NCI-H748 treated with DMSO at 0.1 percent for 48 hours (cell line): ENCODE measurements at places on chromosomes 12 and 14.
A peak's percentile ranks its signal among the peaks of the same experiment; 100 is the strongest.

DNA sequence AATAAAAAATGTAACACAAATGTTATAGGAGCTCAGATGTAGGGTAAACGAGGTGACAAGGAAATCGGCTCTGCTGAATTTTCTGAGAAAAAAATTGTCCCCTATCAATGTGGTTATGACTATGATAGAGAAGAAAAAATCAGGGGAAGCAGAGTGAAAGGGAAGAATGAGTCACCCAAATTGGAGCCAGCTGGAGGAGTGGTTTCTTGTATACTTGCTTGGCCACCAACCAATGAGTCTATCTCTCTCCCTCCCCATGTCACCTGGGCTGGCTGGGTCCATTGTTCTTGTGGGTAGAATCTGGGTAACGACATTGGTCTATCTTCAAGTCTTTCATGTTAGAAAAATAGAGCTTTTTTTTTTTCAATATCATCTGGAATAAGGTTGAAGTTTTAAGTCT, 196.6 kb upstream of the FLRT2 start:
- DNase-seq: no peak

DNA sequence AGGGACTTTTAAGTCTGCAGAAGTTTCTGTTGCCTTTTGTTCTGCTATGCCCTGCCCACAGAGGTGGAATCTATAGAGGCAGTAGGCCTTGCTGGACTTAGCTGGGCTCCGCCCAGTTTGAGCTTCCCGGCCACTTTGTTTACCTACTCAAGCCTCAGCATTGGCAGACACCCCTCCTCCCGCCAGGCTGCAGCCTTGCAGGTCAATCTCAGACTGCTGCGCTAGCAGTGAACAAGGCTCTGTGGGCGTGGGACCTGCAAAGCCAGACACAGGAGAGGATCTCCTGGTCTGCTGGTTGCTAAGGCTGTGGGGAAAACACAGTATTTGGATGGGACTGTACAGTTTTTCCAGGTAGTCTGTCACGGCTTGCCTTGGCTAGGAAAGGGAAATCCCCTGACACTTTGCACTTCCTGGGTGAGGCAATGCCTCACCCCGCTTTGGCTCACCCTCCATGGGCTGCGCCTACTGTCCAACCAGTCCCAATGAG, 43.7 kb downstream of the CCDC59 start:
- no peak for DNase-seq

DNA sequence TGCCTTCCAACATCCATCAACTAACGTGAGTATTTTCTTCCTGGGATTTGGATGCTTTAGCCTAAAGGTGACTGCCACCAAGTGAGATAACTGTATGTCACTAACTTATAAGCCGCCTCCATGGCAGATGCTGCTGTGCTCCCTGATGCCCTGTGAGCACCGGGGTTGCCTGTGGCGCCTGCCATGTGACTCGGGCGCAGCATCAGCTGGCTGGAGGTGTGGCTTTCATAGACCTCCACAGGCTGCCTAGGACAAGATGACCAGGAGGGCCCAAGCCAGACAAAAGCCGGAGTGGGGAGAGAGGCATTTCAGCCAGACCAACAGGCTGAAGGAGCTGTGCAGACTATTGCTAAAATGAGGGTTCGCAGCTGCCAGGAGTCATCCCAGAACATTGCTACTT, 55.7 kb downstream of the ANAPC7 start:
- no peak for DNase-seq

GRCh38 chr14:24277606-24278321, 6.4 kb upstream of the RABGGTA start:
- no peak for DNase-seq

DNA sequence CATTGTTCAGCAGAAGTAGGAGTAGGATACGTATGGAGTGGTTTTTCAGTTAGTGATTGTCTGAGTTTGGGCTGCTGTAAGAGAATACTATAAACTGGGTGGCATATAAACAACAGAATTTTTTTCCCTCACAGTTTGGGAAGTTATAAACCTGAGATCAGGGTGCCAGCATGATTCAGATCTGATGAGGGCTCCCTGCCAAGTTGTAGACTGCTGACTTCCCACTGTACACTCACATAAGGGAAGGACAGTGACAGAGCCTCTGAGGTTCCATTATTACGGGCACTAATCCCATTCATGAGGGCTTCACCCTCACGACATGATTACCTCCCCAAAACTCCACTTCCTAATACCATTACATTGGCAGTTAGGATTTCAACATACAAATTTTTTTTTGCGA, 50.7 kb downstream of the ACSM4 start:
- DNase-seq: no peak

DNA sequence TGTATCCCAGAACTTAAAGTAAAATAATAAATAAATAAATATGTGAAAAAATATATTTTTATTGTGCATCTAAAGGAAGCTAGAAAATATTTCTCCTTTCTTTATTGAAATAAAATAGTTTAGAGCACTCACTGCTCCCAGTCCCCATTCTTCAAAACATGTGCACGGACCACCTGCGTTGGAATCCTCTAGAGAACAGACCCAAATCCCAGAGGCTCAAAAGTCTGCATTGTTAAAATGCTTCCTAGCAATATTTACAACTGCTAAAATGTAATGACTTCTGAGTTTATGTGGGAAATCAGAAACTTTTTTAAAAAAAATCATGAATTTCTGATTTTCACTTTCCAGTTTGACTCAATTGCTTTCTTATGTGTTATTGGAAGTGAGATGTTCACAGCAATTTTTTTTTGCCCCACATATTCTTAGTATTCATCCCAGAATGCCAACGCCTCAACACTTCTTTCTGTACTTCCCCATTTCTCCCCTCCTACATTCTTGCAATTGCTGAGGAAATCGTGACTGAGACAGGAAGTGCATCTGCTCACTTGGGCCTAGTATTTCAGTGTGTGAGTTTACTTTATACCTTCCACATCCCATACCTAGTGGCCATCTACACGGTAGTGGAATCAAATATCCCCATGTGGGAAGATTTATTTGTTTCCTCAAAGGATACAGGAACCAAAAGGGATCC, 116.0 kb upstream of the FLRT2 start:
- no peak for DNase-seq

- DNase-seq: no peak
Observed at GRCh38 chr14:94237046-94237445, 56.0 kb downstream of the SERPINA10 start.

- peak; percentile 92 for DNase-seq
Observed at GRCh38 chr12:54017878-54018467, 9.2 kb downstream of the HOXC8 start.

DNA sequence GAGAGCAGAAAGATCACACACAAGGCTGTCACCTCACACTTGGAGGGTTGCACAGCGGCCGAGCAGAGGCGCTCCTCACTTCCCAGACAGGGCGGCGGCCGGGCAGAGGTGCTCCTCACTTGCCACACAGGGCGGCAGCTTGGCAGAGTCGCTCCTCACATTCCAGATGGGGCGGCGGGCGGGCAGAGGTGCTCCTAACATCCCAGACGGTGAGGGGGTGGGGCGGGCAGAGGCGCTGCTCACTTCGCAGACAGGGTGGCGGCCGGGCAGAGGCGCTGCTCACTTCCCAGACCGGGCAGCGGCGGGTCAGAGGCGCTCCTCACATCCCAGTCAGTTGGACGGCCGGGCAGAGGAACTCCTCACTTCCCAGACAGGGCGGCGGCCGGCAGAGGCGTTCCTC, 9.1 kb downstream of the TMBIM4 start:
- no peak for DNase-seq

DNA sequence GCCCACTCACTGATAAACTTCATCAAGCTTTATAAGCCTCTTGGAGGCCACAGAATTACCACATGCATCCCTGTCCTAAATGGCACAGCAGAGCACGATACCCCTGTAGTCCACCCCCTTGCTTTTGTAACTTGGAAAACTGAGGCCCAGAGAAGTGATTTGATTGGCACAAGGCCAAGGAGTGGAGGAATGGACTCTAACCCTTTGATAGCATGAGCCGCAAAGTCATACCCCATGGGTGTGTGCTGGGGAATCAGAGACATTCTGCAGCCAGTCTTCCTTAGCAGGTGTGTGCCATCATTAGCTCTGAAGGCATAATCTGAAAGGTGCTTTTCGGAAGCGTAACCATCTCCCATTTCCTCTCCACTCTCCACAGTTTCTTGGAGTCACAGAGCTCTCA, 28.5 kb upstream of the PWP1 start:
- DNase-seq: no peak

DNA sequence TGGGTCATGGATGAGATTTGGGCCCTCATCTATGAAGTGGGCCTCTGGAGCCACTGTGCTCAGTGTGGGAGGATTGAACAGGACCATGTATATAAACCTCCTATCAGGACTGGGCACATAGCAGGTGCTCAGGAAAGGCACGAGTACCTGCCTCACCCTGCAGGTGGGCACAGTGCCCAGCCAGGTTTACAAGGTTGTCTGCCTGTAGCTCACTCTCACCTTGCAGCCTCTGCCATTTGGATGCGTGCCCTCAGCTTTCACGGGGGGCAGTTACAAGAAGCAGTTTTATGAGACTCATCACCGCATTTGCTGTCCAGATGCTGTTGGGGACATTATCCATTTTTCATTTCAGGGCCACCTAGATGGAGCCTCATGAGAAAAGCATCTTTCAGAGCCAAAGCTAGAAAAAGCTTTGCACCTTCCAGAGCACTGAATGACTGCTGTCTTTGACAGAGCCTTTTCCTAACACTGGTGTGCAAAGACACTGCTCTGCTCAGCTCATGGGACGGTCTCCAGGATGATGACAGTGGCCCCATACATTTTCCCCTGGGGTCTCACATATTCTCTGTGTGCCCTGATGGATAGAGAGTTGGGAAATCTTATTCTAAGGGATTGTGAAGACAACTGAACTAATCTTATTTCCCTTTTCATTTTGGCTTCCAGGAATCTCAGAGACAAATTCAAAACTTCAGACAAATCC, 327.5 kb upstream of the RTL1 start:
- DNase-seq: no peak

GRCh38 chr14:53979747-53980642, 23.4 kb upstream of the BMP4 start:
- DNase-seq: no peak

DNA sequence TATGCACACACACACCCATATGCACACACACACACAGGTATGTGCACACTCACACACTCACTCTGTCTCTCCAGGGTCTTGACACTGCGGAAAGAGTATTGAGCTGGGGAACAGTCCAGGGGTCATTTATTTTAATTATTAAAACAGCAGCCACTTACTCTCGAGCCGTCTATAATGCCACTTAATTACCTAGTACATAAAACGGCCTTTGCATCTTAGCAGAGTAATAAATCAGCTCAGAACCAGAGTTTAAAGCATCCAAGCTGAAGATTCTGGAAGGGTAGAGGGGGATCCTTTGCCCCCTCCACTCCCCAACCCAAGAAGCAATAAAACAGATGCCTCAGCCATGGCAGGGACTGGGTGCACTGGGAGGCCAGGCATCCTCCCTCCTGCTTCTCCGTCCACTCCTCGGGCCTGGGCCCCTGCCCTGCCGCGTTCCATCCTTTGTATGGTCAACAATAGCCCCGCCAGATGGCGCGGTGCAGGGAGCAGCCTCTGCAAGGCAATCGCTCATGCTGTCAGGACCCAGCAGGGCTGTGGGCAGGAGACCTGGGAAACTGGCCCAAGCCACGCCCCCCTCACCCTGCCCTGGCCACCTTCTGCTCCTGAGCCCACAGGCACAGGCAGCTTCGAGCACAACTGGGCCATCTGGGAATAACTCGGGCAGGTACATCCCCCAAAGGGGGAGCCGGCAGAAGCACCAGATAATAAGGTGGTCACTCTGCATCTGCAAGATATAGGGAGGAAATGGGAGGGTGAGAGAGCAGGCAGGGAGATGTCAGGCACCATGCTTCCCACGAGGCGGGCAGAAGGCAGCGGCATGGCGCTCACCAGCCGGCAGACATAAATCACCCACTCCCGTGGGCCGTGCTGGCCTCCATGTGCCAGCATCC, 40.9 kb downstream of the CCDC85C start:
- DNase-seq: peak; percentile 43

- DNase-seq: no peak
Observed at GRCh38 chr12:51926064-51926632, 18.8 kb downstream of the ACVRL1 start.

GRCh38 chr12:33427071-33427470, 12.5 kb downstream of the SYT10 start:
- DNase-seq: peak; percentile 17

DNA sequence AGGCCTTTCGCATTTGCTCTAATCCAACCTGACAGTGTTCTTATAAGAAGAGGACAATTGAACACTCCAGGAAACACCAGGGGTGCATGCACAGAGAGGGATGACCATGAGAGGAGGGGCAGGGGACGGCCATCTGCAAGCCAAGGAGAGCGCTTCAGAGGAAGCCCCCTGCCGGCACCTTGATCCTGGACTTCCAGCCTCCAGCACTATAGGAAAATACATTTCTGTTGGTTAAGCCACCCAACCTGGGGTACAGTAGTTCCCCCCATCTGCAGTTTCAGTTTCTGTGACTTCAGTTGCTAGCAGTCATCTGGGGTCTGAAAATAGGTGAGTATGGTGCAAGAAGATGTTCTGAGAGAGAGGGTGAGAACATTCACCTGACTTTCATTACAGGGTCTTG, 64.7 kb downstream of the CLMN start:
- no peak for DNase-seq

DNA sequence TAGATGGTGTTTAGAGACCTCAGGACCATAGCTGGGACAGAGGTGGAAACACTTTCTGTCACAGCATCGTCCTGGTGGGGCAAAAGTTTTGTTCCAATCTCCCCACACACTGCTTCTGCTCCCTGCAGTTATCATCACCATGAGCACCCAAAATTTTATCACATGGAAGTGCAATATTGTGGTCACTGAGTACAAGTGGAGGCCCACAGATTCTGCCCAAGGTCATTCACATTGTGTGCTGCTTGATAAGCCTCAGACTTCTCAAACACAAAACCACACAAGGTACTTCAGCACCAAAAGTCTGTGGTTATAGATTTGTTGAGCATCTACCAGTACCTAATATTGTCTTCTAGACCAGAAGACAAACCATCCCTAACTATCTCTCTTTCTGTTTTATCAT, 554 bp upstream of the KRT77 start:
- no peak for DNase-seq

DNA sequence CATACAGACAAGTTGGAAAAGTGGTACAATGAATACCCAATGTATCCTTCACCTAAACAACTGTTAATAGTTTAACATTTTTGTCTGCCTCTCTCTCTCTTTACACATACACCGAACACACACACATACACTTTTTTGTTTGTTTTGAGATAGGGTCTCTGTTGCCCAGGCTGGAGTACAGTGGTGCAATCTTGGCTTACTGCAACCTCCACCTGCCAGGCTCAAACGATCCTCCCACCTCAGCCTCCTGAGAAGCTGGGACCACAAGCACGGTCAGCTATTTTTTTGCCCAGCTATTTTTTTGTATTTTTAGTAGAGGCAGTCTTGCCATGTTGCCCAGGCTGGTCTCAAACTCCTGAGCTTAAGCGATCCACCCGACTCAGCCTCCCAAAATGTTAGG, 16.8 kb downstream of the ZCCHC8 start:
- no peak for DNase-seq

DNA sequence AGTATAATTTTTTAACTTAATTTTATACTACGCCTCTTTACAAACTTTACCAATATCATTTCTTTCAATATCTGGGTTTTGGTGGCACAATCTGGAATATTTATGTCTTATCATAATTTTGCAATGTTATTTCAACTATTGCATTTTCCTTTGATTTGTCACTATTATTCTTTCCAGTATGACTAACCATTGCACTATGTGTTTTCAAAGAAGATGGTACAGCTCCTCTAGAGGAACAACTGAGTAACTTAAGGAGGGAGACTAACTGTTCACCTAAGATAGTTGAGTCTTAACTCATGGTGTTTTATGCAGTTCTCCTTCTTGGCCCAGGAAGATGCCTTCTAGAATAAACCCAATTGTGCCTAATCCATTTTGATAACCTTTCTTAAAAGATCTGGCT, 60.5 kb upstream of the KIF21A start:
- no peak for DNase-seq

GRCh38 chr12:128012110-128012509, 254.9 kb upstream of the TMEM132C start:
- no peak for DNase-seq
